ENCODE measurements at places on chromosomes 3 and 15.
A peak's percentile ranks its signal among the peaks of the same experiment; 100 is the strongest.

GRCh38 chr15:38680775-38681174 lies 116.2 kb upstream of the RASGRP1 start:
- DNase-seq: no peak

GRCh38 chr3:195041871-195042742 lies 228.9 kb downstream of the XXYLT1 start:
- no peak for DNase-seq

DNA sequence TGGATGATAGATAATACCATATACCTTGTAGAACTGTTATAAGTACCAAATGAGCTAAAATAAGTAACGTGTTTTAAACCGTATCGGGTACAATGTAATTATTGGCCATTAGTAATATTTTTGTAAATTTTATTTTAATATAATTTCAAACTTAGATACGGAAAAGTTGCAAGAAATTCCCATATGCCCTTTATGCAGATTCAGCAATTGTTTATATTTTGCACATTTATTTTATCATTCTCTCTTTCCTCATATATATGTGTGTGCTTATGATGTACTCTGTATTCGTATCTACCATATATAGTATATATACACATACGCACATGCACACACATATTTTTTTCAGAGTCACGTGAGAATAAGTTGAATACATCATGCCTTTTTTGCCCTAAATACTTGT lies 38.5 kb downstream of the EXOG start:
- no peak for DNase-seq

- DNase-seq: no peak
Measured at GRCh38 chr3:31926543-31926942, 54.5 kb downstream of the OSBPL10 start.

- DNase-seq: peak; percentile 73
Measured at GRCh38 chr3:194315088-194315964, 35.8 kb downstream of the CPN2 start.

GRCh38 chr3:168312984-168313383 lies 217.3 kb upstream of the GOLIM4 start:
- DNase-seq: no peak

GRCh38 chr3:11384074-11384473 lies 111.9 kb downstream of the ATG7 start:
- DNase-seq: no peak

DNA sequence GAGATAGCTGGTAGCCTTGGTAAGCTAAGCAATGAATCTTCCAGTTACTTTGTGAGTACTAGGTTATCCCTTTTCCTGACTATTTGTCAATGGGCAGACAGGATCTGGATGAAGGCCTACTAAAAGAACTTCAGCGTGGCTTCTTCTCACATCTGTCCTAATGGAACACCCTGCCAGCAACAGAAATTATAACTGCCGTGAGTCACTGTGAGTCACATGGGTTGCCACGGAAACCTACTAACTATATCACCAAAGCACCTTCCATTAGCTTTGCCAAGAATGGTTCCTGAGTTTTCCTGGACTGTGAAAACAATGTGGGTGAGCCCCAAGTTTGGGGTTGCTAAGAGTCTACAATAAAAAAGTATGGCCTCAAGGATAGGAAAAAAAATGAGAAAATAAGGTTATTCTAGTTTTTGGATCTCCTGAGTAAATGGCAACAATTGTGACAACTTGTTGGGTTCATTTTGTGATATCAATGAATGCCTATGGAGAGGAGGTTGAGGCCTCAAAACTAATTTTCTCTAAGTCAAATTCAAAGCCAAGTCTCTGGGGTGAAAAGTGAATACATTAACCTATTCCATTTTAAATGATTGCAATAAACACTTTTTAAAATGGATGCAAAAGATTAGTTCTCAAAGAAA lies 195.1 kb upstream of the ICE2 start:
- DNase-seq: no peak

- DNase-seq: no peak
Measured at GRCh38 chr3:107796791-107797190, 274.0 kb downstream of the BBX start.

DNA sequence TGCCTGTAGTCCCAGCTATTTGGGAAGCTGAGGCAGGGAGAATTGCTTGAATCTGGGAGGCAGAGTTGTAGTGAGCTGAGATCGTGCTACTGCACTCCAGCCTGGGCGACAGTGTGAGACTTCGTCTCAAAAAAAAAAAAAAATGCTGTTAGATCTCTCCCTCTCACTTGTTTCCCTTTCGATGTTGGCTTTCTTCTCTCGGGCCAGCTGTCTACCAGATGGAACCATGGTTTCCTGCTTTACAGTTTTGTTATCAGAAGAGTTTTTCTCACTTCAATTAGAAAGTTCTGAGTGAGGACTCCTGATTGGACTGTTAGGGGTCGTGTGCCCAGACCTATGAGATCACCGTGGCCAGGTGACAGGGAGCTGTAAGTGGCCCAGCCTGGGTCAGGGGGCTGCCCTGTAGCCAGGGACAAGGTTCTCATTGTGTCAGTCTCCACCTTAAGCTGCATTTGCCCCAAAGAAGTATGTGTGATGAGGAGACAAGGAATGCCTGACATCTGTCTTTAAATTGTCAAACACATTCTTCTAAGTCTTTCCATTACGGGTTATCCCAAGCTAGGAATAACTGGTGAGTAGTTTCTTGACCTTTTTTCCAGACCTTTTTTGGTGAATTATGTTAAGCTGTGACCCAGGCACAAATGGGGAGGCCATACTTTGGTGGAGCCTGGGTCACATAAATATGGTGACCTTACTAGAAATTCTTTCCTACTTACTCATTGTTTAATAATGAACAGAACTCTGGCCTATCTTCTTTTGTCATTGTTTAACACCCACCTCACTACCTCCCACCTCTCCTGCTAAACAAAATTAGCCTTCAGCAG lies 25.2 kb downstream of the SNAPC5 start:
- DNase-seq: no peak

GRCh38 chr3:66378256-66378655 lies 122.6 kb downstream of the LRIG1 start:
- no peak for DNase-seq

GRCh38 chr3:120432150-120432860 lies 18.5 kb downstream of the FSTL1 start:
- DNase-seq: no peak

GRCh38 chr15:52294881-52295420 lies 653 bp downstream of the MYO5C start:
- no peak for DNase-seq

DNA sequence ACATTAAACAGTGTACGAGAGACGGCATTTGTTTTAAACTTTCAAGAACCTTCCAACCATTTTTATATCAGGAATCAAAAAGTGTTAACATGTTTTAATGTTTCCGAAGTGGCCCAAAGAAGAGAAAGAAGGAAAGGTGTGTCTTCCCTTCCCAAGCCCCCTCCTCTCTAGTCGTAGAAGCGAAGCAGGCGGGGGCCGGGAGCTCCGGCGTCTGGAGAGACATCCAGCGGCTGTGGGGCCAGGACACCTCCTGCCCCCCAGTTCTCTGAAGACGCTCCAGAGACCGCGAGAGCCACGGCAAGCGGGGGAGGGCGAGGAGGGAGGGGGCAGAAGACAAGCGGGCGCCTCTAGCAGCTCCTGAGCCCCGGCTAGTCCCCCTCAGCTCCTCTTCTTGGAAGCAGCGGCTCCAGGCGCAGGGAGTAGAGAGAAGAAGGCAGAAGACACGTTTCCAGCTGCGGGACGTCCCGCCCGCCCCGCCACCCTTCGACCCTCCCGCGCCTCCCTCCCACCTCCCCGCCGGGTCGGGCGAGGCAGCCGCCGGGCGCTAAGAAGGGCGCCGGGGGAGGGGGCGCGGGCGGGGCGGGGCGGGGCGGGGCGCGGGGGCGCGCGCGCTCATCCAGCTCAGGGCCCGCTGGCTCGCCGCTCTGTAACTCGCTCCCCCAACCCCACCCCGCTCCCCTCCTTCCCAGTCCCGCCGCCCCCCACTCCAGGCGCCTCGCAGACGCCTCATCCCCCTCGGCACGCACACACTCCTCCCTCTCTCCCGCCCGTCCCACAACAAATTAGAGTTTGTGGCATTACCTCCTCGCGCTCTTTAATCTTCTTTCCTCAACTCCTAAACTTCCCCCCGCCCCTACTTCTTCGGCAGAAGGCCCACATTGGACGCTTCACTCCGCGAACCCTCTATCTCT lies at the start of gene ZBTB20:
Gene ZBTB20, minus strand, starts transcription at position 871 of the 911 bp plus-strand sequence.
- peak; percentile 16 for DNase-seq

DNA sequence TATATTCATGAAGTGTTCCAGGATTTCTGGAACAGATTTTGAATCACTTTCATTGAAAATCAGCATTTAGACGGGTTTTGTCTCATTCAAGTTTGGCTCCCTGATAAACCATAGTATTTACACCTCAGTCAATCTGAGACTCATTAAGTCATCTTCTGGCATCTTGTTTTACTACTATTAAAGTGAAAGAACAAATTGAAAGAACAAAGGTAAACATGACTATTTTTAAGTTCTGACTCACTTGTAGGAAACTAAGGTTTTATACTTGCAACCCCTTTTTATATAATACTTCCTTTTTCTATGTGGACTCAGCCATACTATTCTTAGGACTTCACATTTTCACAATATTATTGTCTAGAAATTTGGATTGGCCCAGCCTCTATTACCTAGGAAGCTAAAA lies 854.4 kb downstream of the SQOR start:
- DNase-seq: no peak

- DNase-seq: no peak
Measured at GRCh38 chr3:4166540-4166939, 136.6 kb upstream of the SETMAR start.

DNA sequence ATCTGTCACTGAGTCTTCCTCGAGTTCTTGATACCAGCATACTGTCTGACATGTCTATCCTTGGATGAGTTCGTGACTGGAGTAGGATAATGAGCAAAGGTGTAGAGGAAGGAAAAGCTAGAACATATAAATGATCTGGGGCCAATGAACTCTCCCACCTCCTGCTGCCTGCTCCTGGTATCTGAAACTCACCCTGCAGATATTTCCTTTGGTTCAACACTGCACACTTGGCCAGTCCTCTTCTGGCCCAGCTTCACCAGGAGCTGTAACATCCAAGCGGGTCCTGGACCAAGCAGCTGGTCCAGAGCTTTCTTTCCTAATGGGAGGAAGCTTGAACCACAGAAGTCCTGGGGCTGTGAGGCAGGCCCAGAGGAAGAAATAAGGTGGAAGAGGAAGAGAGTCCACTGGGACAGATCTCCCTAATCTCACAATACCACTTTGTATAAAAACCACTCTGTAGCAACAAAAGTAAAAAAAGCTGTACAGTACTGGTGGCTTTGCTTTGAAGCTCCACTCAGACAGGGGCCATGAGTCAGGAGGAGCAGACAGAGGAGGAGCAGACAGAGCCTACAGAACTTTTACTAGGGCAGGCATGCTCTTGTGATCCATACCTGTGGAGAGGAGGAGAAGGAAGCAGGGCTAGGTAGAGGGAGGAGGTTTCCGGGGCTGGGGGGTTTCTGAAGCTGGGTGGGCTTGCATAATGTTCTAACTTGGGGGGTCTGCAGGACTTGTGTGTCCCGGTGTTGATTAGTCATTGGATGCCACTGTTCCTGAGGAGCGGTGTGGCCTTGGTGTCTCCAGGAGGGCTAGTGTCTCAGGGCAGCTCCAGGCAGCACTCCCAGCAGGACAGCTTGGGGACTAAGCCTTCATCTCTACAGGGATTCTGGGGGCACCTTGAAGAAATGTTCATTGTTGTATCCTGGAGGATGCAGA lies 166.9 kb downstream of the ABHD5 start:
- no peak for DNase-seq

Data from tibial nerve (tissue), 4 donors.